ENCODE measurements at places on chromosomes 1 and 21.

- DNase-seq, result no peak
These were observed 647.5 kb downstream of the SMYD3 start for GRCh38 chr1:245859493-245860114.

DNA sequence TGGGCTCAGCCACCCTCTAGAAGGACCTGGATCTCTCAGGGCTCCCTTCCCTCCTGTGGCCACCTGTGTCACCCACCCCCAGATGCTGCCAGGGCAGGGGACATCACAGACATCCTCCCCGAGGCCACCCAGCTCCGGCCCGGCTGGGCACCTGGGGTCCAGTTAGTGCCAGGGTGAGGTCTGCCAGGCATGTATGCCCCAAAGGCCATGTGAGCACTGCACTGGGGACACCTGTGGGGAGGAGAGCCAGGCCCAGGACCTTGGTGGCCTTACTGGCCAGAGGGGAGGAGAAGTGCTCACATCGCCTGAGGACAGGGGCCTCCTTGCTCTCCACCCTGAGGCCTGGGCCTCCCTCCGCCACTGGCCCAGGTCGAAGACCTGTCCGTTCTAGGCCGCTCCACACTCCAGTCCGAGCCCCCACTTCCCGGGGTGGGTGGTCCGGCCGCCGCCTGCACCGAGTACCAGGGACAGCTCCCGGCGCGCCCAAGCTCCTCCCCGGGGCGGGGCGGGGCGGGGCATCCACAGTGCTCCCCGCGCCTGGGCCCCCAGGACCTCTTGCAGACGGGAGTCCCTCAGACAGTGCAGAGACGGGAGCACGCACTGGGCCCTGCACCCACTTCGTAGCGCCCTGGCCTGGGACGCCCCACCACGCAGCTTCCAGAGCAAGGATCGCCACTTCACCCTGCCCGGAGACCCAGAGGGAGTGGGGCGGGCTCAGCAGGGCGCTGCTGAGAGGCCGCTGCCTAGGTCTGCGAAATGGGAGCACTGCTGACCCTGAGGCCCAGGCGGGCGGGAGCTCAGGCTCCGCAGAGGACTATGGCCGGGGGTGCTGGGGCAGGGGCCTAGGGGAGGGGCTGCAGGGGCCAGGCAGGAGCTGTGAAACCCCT, 34.3 kb upstream of the CCDC27 start:
- no peak for DNase-seq

- DNase-seq, result no peak
These were observed 235.4 kb downstream of the TPR start for GRCh38 chr1:186139701-186140100.

DNA sequence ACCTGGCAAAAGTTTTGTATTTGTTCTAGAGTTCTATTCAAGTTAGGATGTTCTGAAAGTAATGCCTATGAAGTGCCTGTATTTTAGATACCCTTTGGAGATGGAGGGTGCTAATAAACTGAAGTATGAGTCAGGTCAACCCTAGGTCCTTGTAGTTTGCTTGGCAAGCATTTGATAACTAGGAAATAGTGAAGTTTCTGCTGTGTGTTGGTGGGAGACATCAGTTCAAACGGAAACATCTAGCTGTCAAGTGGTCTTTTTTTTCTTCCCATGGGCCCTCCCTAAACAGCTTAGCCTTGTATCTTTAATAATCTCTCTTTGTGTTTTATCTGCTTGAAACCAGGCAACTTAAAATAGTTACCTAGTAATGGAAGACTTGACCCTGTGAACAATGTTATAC, 4.5 kb downstream of the MRPS6 start:
- no peak for DNase-seq

DNA sequence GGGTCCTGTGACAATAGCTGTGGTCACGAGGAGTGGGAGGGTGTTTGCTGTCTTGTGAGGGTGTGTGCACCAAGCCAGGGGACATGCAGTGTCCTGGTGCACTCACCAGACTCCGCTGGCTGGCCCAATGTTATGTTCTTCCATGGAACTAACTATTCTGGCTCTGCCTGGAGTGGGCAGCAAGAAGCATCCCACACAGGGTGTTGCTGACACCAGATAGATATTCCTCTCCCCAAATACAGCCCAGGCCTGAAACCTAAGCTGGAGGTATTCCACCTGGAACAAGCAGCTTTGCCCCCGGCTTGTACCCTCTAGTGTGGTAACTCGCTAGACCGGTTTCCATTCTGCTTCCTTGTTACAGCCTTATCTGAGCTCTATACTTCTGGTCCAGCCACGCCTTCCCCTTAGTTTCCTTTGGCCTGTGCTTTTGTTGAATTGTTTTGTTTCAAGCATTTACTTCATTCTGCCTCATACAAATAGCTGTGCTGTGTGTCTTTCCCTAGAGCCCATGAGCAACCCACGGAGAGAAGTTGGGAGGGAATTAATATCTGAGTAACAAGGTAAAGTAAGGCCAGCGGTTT, 14.7 kb upstream of the LY9 start:
- no peak for DNase-seq

DNA sequence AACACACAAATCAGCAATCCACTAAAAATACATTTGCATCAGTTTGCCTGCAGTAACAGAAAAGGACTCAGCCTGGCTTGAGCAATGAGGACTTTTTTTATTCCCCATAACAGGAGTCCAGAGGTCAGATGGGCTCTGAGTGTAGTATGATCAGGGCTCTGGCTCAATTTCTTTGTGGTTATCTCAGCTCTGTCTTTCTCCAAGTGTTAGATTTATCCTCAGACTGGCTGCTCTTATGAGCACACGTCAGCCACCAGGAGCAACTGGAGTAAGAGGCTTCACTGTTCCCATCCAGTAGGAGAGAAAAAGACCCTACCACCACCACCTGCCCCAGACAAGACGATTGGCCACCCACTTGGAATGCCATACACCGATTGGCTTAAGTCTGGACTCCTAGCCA, 36.2 kb upstream of the KLHDC7A start:
- no peak for DNase-seq

DNA sequence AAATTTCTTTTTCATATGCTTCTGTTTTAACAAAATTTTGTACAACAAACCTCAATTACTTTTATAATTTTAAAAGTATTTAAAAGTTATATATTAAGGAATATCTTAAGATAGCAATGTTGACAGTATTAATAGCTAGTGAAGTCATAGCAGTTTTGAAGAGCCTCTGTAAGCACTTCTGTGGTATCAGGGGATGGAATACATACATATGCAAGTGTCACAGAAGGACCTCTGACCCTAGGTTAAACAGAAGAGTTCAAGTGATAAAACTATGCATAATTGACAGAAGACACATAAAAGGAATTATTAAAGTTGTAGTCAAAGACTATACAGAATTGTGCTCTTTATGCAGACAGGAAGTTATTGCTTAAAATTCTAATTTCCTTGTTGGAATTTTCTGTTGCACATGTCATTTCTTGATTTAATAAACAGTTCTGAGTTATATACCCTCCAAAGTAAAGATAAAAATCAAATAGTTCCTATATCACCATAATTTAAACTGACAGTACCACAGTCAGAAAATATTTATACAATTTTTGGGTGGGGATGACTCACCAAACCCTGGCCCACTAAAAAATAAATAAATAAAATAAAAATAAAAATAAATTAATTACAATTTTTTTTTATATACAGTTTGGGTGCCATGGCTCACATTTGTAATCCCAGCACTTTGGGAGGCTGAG, 27.1 kb downstream of the IPP start:
- DNase-seq, result no peak

- no peak for DNase-seq
These were observed 60.1 kb upstream of the DUSP10 start for GRCh38 chr1:221801773-221802516.

- no peak for DNase-seq
These were observed 18.8 kb upstream of the ARHGEF10L start for GRCh38 chr1:17520473-17521319.

- no peak for DNase-seq
These were observed 75.6 kb upstream of the DNAJC6 start for GRCh38 chr1:65233782-65234181.

DNA sequence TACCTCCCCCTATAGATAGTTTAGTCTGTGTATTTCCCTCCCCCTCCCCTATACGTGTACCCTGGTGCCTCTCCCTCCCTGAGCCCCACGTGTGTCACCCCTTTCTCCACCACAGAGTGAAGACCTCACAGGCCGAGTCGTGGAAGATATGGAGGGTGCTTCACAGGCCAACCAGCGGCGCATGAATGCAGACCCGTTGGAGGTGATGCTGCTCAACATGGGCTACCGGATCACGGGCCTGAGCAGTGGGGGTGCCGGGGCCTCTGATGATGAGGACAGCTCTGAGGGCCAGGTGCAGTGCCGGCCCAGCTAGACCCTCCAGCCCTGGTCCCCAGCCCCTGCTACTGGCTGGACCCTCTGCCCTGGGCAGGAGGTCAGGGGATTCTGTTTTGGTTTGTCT, 15.9 kb upstream of the TMEM222 start:
- no peak for DNase-seq

DNA sequence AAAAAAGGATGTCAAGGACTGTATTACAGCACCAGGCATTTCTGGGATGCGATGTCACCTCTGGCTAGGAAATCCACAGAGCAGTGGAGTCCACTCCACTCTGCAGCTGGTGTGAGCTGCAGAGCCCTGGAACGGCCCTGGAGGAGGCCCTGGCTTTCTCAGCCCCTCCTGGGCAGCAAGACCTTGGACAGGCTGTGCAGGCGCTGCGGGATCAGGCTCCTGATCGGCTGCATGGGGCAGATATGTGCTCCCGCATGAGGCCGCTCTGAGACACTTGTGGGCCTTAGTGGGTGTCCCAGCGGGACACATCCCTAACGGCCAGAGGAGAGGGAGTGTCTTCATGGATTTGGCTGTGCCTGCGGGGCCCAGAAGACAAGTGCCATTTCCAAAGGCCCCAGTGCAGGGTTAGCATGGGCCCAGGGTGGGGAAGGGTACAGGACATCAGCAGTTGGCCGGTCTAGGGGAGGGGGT, 6.2 kb downstream of the DNMT3L start:
- DNase-seq, result no peak

DNA sequence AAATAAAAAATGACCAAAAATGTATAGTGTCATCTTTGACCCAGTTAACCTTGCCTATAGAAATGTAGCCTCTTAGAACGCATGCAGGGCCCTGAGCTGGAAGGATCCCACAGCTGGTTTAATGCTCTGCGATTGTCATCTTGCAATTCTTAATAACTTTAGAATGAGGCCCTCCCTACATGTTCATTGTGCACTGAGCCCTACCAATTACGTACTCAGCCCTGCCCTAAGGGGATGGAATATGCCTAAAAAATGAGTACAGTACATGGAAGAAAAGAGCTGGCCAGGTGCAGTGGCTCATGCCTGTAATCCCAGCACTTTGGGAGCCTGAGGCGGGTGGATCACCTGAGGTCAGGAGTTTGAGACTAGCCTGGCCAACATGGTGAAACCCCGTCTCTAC, 57.8 kb upstream of the BCAR3 start:
- no peak for DNase-seq

DNA sequence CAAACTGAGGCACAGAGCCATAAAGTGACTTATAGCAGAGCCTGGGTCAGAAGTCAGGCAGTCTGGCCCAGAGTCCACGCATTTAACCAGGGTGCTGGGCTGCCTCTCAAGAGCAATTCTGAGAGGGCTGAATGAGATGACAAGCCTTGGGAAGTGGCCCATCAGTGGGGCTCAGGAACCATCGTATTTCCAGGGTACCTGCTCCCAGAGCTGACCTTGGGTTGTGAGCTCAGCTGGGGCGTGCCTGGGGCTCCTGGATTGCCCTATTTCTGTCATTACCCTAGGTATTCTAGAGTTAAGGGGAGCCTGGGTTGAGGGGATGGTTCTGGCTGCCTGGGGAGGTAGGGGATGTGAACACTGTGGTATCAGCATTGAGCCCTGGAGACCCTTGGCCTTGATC, 49.4 kb downstream of the LGR6 start:
- no peak for DNase-seq

DNA sequence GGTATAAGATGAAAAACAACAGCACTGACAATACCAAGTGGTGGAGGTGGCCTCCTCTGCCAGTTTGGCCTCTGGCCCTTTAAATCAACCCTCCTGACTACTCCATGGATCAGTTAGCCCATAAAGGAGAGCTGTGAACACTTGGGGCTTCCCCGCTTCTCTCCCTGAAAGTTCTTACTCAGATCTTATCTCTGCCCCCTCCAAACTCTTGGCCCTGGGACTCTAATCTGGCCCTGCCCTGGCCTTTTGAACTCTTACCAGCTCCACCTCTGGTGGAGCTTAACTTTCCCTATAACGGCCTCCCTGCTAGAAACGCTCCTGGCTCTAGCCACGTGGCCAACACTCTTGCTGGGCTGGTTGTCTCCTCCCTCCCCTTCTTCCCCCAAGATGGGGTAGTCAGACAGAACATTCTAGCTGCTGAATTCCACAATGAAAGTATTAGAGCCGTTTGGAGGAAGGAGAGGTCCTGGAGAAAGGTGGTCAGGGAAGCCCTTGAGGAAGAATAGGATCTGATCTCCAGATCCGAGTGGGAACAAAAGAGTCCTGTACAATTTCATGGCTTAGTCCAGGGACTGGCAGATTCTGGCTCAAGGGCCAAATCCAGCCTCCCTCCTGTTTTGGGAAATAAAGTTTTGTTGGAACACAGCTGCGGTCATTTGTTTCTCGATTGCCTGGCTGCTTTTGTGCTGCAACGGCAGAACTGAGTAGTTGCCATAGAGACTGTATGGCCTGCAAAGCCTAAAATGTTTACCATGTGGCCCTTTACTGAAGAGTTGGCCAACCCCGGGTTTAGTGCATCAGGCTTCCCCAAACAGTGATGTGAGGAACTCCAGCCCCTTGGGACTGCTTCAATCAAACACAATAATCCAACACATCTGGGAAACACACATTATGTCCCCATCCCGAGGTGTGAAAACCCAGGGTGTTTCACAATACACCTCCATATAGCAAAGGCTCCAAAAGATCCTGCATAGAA, 9.5 kb upstream of the PIGR start:
- DNase-seq, result no peak

DNA sequence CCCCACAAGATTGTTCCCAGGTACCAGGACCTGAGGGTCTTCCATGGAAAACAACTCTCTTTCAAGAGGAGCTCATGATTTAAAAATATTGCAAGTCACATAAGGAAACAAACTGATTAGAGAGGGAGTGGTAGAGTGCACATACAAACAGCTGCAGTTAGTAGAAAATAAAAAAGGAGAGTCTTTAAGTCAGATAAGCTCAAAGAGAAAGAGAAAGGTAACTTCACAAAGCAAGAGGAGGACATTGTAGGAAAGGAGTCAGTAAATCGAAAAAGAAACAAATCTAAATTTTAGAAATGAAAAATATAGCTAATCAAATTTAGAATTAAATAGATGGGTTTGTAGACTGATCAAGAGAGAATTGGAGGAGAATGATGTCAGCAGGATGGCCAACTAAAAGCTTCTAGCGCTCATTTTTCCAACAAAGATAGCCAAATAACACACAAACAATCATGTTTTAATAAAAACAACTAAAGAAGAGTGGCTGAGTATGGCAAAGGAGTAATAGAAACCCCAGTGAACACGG, 86.1 kb upstream of the CD53 start:
- no peak for DNase-seq

DNA sequence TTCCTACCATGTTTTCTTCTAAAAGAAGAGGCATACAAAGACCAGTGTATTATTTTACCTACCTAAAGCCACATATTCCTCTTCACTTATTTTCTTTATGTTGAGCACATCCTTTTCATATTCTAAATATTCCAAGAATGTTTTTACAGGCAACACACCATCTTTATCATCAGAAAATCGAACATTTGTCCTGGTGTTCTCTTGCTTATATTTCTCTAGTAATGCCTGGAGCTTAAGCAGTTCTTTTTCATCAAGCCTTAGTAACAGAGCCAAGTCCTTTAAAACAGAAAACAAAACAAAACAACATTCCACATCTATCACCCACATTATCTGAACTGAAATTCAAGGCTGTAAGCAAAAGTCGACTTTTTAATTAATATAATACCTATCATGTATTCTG, 88.7 kb downstream of the IARS2 start:
- DNase-seq, result no peak

Measured in activated CD4-positive, alpha-beta T cell treated with anti-CD3 and anti-CD28 coated beads, Interleukin-2, amount 50 U/mL, for 1 hour (primary cell).